ENCODE measurements at places on chromosomes 13 and 19.

DNA sequence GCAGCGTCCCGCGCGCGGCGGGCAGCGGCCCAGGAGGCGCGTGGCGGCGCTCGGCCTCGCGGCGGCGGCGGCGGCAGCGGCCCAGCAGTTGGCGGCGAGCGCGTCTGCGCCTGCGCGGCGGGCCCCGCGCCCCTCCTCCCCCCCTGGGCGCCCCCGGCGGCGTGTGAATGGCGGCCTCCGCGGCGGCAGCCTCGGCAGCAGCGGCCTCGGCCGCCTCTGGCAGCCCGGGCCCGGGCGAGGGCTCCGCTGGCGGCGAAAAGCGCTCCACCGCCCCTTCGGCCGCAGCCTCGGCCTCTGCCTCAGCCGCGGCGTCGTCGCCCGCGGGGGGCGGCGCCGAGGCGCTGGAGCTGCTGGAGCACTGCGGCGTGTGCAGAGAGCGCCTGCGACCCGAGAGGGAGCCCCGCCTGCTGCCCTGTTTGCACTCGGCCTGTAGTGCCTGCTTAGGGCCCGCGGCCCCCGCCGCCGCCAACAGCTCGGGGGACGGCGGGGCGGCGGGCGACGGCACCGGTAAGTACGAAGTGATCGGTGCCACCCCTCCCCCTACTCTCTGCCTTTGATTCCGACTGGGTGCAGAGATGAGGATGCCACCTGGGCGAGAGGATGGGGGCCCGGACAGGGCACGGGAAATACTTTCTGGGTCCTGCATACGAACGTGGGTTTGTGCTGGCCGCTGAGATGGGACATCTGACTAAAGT, 874 bp downstream of the TRIM28 start:
- DNase-seq = no peak

- no peak for DNase-seq
Observed at GRCh38 chr13:77386046-77386445, 59.2 kb upstream of the MYCBP2 start.

DNA sequence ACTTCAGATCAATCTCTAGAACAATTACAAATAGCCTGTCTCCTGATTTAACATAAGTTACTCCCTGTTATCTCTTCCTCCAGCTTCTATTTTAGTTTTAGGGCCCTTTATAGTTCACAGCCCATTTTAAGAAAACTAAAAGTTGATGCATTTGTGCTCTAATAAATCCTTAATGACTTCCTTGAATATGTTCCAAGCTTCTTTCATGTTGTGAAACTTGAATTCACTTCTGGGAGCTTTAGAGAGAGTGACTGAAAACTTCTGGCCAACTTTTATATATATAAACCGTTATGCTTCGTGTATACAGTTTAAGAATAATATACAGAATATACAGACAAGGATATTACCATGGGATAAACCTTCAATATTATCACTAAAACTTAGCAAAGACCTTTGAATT, 366.8 kb downstream of the TBC1D4 start:
- no peak for DNase-seq

DNA sequence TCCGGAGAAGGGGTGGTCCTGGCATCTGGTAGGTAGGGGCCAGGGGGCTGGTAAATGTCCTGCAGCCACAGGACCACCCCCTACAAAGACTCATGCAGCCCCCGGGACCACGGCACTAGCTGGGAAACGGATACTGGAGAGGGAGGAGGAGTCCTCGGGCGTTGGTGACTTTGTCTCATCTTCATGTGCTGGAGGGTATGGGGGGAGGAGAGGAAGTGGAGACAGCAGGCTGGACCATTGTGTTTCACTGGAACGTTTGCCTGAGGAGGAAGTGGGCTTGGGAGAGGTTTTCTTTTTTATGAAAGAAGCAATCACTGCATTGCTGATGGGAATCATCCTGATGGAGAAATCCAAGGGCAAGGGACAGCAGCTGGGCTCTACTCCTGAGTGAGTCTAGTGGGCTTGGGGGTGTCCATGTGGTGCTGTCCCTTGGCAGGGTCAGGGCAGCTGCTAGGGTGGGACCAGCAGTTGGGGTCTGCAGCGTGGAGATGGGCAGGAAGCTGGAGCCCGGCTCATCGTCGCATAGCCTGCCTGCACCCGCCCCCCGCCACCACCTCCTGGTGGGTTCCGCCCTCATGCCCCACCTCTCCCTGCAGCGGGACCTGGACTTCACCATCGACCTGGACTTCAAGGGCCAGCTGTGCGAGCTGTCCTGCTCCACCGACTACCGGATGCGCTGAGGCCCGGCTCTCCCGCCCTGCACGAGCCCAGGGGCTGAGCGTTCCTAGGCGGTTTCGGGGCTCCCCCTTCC, 1.7 kb upstream of the ADM5 start:
- no peak for DNase-seq

- DNase-seq = no peak
Observed at GRCh38 chr13:28707629-28708427, 10.9 kb downstream of the SLC46A3 start.

- DNase-seq = no peak
Observed at GRCh38 chr19:18046059-18046718, 38.2 kb downstream of the ARRDC2 start.

- no peak for DNase-seq
Observed at GRCh38 chr19:48858984-48859710, 9.3 kb downstream of the PLEKHA4 start.

DNA sequence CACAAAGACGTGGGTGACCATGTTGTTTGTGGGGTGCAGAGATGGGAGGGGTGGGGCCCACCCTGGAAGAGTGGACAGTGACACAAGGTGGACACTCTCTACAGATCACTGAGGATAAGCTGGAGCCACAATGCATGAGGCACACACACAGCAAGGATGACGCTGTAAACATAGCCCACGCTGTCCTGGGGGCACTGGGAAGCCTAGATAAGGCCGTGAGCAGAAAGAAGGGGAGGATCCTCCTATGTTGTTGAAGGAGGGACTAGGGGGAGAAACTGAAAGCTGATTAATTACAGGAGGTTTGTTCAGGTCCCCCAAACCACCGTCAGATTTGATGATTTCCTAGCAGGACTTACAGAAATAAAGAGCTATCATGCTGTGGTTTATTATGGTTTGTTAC, 5.6 kb downstream of the KLK2 start:
- DNase-seq = no peak

DNA sequence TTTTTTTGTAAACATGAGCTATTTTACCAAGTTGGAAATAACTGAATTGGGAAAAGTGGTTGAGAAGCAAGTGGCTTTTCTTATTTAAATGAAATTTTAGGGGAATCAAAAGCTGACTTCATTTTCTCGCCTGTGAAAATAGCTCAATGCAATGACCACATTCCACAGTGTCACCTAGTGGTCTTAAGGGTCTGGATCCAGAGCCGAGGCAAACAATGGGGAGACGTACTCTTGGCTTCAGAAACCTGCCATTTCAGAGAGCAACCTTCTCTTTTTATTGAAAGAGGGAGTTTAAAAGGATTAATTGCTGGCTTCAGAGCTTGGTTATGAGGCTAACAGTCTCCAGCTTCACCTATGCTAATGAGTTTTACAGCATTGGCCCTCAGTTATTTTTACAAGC, 39.7 kb upstream of the RXFP2 start:
- DNase-seq = no peak

- no peak for DNase-seq
Observed at GRCh38 chr19:35249848-35250711, 1.3 kb downstream of the LSR start.

GRCh38 chr19:35816262-35816661, 3.6 kb upstream of the PRODH2 start:
- DNase-seq = no peak

- DNase-seq = no peak
Observed at GRCh38 chr13:112777637-112778406, 88.0 kb downstream of the ATP11A start.

GRCh38 chr19:426725-427445, 17.9 kb upstream of the C2CD4C start:
- DNase-seq = no peak

GRCh38 chr13:104769545-104769944, 1703.3 kb upstream of the SLC10A2 start:
- no peak for DNase-seq

- DNase-seq = no peak
Observed at GRCh38 chr13:74839656-74840055, 642.3 kb downstream of the TBC1D4 start.

GRCh38 chr19:11390933-11391680, 7.0 kb upstream of the EPOR start:
- no peak for DNase-seq

GRCh38 chr13:33236021-33236420, 49.5 kb downstream of the STARD13 start:
- no peak for DNase-seq

DNA sequence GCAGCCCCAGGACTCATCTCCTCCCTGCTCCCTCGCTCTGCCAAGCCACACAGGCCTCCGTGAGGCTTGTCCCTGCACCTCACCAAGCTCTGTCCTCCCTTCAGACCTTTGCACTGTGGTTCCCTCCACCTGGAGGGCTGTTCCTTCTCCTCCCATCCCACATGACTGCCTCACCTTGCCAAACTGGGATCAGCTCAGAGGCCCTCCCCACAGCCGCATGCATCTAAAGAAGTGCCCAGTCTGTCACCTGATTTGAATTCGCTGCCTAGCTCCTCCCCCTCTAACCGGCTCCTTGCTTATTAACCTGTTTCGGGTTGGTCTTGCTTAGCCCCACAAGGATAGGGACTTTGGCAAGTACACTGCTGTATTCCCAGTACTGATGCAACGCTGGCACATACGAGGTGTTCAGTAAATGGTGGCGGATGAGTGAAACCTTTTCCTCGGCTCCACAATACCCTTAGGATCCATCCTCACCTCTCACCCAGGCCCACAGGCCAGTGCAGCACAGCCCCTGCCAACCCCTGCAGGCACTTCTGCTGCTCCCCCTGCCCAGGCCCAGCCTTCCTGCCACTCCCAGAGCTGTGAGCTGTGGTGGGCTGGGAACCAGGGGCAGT, 4.4 kb downstream of the AKT2 start:
- no peak for DNase-seq

GRCh38 chr19:2719920-2720776, 1.0 kb downstream of the DIRAS1 start:
- no peak for DNase-seq

DNA sequence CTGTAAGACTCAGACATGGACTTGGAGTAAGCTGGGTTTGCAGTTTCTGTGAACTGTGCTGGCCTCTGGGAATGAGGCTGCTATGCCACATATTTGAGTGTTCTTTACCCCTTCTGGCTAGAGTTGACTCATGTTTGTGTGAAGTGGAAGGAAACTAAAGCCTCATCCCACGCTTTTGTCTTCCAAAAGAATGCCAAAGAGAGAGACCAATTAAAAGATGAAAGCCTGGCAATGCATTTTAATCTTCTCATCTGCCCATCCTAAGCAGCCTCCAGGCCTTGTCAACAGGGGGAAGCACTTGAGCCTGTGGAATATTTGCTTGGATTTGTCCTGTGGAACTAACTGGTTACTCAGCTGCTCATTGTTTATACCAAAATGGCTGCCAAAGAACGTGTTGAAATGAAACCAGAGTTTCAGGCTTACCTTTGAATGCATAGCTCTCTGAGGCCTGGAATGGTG, 49.1 kb downstream of the LMO7 start:
- DNase-seq = peak; percentile 68

- DNase-seq = no peak
Observed at GRCh38 chr13:95793781-95794180, 116.8 kb downstream of the DNAJC3 start.

DNA sequence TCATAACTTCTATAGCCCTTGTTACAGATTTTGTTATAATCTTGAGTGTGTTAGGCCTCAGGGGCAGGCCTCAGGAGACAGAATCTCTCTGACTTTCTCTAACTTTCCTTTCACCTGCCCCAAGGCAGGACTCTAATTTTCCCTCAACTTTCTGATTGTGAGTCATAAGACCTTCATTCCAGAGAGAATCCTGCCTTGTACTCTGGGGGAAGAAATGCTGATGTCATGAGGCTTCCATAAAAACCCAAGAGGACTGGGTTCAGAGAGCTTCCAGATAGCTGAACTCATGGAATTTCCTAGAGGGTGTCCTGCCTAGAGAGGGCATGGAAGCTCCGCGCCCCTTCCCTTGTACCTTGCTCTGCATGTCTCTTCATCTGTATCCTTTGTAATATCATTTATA, 5.3 kb upstream of the KBTBD6 start:
- DNase-seq = no peak

DNA sequence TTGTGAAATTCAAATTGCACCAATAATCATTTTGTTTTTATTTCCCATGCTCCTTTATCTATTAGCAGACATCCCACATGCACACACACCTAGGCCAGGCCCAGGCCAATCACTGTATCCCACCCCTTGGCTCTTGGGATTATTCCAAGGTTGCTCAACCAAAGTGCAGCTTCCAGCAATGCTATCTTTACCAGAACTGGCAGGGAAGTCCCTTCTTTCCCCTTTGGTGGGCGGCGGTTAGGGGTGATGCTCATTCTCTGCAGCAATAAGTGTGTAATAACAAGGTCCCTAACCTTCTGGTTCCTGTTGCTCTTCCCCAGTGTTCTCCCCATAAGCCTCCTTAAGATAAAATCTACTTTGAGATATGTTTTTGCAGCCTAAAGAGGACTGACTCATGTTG, 18.3 kb upstream of the KCTD12 start:
- DNase-seq = no peak

Measured in DMS153 (cell line).